Breast epithelium (tissue), 4 donors: ENCODE measurements at places on chromosomes 7 and 10.
A peak's percentile ranks its signal among the peaks of the same experiment; 100 is the strongest.

- no peak for DNase-seq
Observed at GRCh38 chr7:45055016-45055415, 33.8 kb downstream of the NACAD start.

GRCh38 chr10:110861930-110862649 is 9.6 kb upstream of the PDCD4 start:
- DNase-seq: peak; percentile 75

GRCh38 chr10:94102436-94102835 is 108.7 kb downstream of the PLCE1 start:
- DNase-seq: no peak

DNA sequence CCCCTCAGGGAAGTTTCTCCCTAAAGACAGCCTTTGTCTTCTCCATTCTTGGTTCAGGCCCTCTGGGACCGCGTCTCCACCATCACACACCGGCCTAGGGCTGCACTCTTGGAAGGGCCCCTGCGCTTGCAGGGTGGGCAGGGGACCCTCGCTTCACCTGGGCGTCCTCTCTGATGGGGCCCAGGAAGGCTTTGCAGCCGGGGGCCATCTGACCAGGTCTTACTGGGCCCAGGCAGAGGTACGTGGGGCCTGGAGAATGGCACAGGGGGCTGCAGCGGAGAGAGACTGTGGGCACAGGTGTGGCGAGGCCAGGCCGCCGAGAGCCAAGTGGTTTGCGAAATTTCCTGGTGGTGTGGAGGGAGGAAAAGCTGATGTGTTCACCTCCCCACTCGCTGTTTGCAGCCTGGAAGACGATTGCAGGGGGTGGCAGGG is 44.4 kb downstream of the ALOX5 start:
- no peak for DNase-seq

GRCh38 chr7:73905360-73905759 is 44.4 kb downstream of the TMEM270 start:
- no peak for DNase-seq

- no peak for DNase-seq
Observed at GRCh38 chr10:32142646-32143045, 86.4 kb upstream of the KIF5B start.

GRCh38 chr10:80457554-80458262 is 3.6 kb downstream of the TSPAN14 start:
- no peak for DNase-seq

- DNase-seq: no peak
Observed at GRCh38 chr7:25725451-25725850, 426.5 kb upstream of the NFE2L3 start.

GRCh38 chr10:5549462-5550249 is 24.9 kb downstream of the CALML3 start:
- DNase-seq: no peak

- DNase-seq: no peak
Observed at GRCh38 chr7:33448035-33448434, 318.7 kb downstream of the BBS9 start.

DNA sequence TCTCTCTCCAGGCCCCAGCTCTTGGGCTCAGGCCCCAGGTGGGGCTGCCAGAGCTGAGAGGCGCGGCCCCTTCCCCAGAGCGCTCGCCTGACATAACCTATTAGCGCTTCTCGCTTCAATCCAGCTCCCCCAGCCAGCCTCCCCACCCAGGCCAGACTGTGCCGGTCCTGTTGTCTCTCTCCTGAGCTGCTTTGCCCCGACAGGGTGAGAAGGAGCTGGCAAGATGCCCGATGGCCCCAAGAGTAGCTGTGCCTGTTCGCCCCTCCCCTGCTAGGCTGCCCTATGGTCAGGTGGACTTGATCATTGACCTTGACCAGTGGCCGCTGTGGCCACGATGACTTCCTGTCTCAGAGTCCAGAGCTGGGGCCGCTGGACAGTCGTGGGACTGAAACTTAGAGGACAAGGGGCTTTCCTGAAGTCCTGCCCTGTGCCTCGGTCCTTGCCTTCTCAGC is 9.1 kb downstream of the TMEM270 start:
- DNase-seq: no peak

DNA sequence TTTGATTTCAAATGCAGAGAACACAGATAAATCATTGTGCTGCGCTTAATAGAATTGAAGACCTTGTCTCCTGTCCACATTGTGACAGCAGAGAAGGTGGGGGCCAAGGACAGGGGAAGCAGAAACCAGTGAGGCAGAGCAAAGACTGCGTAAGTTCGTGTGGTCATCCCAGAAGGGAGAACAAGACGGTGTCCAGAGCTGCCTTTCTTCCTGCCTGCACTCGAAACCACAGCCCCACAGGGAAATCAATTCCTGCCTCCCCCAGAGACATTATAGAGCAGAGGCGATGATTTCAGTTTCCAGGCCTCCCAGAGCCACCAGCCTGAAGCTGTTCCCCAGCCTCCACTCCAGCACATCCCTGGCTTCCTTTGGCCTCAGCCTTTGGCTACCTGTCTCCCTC is 39.7 kb upstream of the UCN3 start:
- DNase-seq: no peak

- no peak for DNase-seq
Observed at GRCh38 chr10:26112532-26112931, 104.0 kb upstream of the GAD2 start.

- DNase-seq: no peak
Observed at GRCh38 chr7:54166419-54166818, 375.8 kb upstream of the VSTM2A start.

GRCh38 chr7:47415318-47416212 is 166.3 kb downstream of the TNS3 start:
- DNase-seq: no peak

DNA sequence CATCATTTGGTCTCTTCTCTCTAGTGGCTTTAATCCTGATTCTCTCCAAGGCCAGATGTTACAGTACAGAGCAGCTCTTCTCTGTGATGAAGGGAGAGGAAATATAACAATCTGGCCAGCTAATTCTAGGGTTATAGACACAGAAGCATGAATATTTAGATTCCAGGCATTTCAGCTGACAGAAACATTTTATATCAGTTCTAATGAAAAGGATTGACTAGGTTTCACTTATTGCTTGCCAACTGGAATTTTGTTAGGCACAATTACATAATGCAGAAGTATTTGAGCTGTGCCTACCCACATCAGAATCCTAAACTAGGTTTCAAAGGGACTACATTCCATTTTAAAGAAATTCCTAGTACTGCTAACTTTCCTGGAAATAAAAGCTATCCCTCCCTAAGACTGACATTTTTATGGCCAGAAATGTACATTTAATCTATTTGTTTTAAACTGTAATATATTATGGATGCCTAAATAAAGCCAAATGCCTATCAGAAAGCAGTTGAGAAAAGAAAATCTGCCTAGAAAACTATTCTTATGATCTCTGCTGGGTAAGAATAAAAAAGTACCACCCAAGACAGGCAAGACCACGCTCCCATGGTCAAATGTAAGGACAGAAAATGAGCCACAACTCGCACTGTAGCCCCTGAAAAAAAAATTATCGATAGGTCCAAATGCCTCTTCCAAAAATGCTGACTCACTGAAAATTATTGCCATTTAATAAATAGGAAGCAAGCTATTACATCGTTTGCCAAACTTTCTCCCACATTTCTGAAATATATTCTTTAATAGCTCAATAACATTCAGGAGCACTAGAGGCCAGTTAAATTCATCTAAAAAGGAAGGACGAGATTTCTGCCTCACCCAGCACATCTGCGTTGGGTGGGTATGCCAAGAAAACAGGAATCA is 498.1 kb downstream of the KCNMA1 start:
- no peak for DNase-seq

GRCh38 chr7:6251653-6252052 is 20.8 kb downstream of the CYTH3 start:
- DNase-seq: no peak

DNA sequence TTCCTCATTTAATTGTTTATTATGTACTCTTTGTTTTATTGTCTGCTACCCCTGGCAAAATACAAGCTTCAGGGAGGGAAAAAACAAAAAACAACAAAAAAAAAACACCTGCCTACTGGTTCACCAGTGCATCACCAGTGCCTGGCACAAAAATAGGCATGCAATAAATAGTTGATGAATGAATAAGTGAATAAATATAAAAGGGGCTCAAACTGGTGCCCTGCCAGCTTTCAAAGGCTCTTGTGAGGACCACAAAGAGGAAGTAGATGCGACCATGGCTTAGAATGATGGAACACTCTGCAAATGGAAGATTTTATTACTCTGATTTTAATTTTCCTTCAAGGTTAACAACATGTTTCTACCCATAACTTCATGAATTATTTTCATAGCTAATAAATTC is 213.0 kb upstream of the INHBA start:
- DNase-seq: no peak

- DNase-seq: no peak
Observed at GRCh38 chr10:111473361-111473760, 396.5 kb downstream of the ADRA2A start.

GRCh38 chr10:22536620-22537019 is 177.8 kb downstream of the PIP4K2A start:
- DNase-seq: no peak

GRCh38 chr10:34163075-34163905 is 651.8 kb downstream of the PARD3 start:
- no peak for DNase-seq

DNA sequence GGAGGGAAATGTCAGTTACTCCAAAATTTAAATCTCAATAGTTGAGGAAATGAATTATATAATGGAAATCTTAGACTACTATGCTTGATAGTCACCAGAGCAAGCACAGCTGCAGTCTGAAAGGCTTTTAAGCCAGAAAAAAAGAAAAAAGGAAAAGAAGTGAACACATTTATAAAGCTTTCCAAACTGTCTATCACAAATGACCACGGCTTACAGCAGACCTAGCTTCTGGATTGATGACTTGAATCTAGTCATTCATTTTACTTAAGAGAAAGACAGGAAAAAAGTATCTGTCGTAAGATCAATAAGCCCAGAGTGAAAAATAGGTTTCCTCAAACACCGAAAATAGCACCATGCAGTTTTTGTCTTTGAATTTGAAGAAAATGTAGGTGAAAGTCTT is 67.9 kb upstream of the OGDHL start:
- DNase-seq: no peak

GRCh38 chr10:78659598-78659967 is 409.2 kb upstream of the ZMIZ1 start:
- DNase-seq: no peak

GRCh38 chr7:141475679-141476078 is 75.5 kb upstream of the AGK start:
- DNase-seq: no peak

- DNase-seq: no peak
Observed at GRCh38 chr7:65979583-65980477, 2.2 kb downstream of the GUSB start.

DNA sequence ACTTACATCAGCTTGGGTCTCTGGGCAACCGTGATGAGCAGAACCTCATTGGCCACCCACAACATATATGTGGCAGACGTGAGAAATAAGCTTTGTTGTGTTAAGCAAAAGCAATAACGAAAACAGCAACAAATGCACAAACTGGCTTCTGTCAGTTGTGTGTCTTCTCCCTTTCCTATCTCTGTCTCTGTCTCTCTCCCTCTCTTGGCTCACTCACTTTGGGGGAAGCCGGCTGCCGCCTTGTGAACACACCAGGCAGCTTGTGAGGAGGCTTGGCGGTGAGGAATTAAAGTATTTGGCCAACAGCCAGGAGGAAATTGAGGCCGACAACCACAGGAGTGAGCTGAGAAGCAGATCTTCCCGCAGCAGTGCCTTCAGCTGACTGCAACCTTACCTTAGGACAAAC is 21.9 kb upstream of the CDCA7L start:
- DNase-seq: no peak

GRCh38 chr10:94092848-94093247 is 99.1 kb downstream of the PLCE1 start:
- no peak for DNase-seq

DNA sequence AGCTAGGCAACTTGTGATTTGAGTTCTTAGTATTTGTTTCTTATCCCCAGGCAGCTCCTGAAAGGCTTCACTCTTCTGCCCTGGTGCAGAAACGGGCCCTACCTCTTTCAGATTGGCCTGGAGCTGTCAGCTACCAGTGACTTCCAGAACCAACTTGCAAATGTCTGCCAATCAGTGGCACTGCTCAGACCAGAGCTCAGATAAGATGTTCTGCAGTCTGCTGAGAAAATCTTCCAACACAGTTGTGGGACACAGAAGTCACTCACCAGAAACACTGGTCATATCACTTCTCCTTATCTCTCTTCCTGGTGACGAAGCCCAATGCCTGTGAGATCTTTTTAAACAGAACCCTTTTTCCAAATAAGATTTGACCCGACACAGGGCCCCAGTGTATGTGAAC is 81.9 kb upstream of the DUSP5 start:
- DNase-seq: no peak

- DNase-seq: no peak
Observed at GRCh38 chr10:88881320-88881719, 1.3 kb downstream of the STAMBPL1 start.

- no peak for DNase-seq
Observed at GRCh38 chr7:2824678-2825461, 19.2 kb downstream of the GNA12 start.

GRCh38 chr7:91248996-91249395 is 15.2 kb upstream of the FZD1 start:
- no peak for DNase-seq

DNA sequence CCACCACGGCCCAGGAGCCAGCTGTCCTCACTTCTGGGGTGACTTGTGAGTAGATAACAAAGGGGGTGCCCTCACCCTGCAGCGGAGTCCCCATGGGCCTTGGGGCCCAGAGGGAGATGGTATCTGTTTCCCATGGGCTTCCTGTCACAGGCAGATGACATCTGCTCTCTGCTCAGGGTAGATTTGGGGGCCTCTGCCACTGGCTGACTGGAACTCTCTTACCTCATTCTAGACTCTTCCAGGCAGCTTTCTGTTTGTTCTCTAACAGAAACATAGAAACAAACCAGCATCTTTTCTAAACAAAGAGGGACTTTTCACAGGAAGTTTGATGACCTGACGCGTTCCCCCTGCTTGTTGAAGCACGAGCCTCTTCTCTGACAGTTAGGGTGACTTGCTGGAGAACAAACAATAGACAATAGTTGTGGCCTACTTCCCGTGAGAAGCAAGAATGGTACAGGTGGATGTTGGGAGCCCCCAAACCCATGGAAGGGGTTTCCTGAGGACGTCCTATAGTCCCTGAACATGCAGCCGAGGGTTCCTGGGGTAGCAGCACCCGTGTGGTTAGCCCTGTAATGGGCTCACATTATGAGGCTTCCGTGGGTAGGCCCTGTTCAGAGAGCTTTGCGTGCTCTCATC is 61.6 kb downstream of the GRK5 start:
- no peak for DNase-seq

GRCh38 chr7:65955718-65956117 is 26.3 kb downstream of the GUSB start:
- DNase-seq: no peak

GRCh38 chr7:131369354-131369753 is 41.7 kb downstream of the MKLN1 start:
- no peak for DNase-seq

GRCh38 chr7:1020849-1021251 is 23.5 kb upstream of the GPR146 start:
- DNase-seq: no peak

DNA sequence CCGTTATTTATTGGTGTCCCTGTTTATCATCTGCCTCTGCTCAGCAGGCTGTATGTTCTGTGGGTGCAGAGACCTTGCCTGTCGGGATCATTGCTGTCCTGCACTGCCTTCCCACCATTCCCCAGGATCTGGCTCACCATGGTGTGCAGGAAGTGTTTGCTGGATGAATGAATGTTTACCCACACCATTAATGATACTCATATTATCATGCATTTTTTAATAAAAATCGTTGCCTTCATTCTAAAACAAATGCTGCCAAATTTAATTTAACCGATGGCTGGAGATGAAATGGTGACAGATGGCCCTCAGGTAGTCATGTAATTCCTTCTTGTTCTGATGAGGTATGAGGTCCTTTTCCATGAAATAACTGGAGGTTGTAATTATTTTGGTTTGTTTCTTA is 22.5 kb downstream of the PLPP4 start:
- DNase-seq: no peak
